ENCODE measurements at places on chromosomes 1 and 21.

DNA sequence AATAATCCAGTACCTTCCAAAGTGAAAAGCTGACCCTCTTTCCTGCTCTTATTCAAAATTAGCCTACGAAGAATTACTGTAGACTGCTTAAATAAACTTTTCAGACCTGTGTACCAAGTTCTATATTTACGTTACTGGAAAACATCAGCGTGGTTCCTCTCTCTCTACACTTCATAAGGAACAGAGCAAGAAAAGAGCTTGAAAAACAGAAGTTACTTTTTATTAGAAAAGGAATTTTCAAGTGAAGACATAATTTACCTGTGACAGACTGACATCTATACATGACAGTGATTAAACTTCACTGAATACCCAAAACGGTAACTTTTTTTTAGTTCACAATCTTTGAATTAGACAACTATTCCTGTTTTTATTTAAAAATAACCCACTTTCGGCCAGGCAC, 2.7 kb downstream of the ENAH start:
- no peak for DNase-seq

GRCh38 chr1:60510162-60510561, 436.6 kb upstream of the C1orf87 start:
- no peak for DNase-seq

DNA sequence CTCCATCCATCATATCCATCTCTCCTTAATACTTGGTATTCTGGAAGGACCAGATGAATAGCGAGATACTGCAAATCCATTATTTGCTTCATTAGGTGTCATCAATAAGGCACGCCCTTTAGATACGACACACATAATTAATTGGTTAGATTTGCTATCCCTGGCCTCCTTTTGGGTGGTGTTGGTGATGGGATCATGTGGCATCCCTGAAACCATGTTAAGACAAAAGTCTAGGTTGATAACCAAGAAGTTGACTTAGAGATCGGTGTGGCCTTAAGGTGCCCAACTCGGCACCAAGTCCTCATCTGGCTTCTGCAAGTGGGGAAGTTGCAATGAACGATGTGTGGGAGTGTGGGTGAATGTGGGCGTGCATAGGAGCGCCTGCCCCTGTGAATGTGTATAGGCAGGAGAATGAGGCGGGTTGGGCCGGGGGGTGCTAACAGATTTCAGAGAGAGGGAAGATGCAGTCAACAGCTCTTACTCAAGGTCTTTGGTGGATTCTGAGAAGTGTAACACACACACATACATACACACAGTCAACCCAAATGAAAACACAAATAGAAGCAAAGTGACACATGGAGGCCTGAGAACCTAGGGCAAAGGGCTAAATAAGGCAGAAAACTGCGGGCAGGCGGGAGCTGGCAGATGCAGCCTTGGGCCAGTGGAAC, 415.7 kb upstream of the ESRRG start:
- no peak for DNase-seq

GRCh38 chr1:24294716-24295371, 24.3 kb upstream of the GRHL3 start:
- no peak for DNase-seq

DNA sequence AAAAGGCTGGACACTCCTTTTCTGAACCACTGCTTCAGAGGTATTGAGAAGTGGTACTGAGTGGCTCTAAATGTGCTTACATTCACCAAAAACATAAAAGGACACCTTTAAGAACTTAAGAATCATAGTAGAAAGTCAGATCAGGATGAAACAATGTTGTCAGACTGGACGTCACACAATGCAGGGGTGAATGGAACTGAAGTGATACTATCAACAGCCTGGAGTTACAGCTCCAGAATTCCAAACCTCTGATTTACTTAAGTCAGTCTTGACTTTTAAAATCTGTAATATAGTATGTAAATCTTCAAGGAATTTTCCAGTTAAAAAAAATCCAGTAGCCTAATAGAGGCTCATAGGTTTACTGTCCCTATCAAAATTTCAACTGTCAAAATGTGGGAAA, 19.3 kb downstream of the ELK4 start:
- no peak for DNase-seq

GRCh38 chr1:210690236-210690635, 361.5 kb downstream of the HHAT start:
- no peak for DNase-seq

- peak; percentile 75 for DNase-seq
Measured at GRCh38 chr21:33908760-33909159, 6.8 kb downstream of the ATP5PO start.

DNA sequence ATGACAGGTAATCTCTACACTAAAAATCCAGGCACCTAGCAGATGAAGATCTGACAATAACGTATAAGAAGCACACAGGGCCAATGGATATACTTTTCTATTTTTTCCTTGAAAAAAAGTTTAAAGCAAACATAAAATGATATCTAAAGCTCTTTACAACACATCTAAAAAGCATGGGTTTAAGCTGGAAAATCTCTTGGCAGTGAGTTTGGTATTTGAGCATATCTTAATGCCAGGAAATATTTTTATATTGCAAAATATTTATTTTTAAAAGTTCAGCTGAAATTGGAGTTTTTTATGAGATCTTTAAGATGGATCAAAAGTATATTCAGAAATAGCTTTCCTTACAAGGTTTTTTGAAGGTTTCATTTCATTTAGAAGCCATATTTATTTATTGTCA, 40.5 kb downstream of the SLC5A9 start:
- DNase-seq, result no peak

- no peak for DNase-seq
Measured at GRCh38 chr1:160061369-160062229, 8.4 kb downstream of the KCNJ10 start.

DNA sequence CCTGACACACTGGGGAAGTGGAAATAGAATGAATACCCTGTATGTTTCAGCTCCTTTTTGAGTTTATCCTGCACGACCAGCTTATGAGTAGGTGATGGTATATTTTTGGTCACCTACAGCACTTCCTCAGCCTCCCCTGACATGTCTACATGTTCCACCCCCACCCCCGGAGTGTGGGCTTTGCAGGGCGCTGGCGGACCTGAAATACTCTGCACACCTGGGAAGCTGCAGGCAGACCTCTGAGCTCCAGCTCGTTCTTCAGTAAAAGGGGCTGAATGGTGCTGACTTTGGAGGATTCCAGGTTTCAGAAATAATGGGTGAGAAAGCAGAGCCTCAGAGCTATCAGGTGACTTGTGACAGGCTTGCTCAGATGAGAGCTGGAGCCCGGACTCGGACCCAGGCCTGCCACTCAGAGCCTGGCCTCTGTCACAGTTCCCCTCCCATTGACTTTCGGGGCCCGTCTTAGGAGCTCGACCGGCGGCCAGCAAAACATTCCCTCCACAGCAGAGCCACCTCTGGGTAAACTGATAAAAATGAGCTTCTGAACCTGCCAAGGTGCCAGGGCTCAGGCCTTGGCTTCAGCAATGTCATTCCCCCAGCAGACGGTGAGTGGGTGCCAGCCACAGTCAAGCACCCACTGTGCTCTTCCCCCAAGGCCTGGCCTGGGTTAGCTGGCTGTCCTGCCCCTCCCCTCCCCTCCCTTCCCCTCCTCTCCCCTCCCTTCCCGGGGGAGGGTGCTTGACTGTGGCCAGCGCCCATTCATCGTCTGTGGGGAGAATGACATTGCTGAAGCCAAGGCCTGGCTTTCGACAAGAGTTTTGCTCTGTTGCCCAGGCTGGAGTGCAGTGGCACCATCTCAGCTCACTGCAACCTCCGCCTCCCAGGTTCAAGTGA, 30.1 kb downstream of the DOP1B start:
- DNase-seq, result no peak

DNA sequence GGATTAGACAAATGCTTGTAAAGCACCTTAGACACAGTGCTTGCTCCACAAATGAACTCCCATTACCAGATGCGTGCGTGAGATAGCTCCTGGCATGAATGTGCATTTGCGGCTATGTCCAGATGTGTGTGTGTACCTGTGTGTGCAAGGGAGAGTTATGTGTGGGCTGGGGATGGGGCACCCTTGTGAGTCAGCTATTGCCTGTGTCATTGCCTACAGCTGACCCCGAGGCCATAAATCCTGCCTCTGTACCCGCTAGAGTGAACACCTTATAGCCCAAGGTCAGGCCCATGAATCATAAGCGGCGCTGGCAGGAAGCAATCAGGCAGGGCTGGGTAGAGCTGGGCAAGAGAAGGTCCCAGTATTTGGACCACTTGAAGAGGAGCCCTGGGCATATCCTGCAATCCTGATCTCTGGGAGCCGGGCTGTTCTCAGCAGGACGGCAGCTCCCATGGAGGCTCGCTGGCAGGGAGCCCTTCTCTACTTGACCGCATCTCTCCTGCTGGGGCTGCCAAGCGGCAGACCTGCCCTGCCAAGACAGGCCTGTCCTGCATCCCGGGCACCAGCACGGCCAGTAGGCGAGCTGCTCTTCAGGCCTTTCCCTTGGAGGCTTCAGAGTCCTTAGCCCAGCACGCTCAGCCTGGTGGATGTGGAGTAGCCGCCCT, 86.4 kb downstream of the TMEM53 start:
- DNase-seq, result no peak

Data from stimulated activated CD4-positive, alpha-beta T cell treated with anti-CD3 and anti-CD28 coated beads, Interleukin-1b, Interleukin-23, amount 100 ng/mL, for 48 hours (primary cell).